ENCODE measurements at places on chromosomes 3 and 15. TPM values are rescaled to one million over a fixed set of nuclear protein-coding genes. Genes with fewer than 3 reads are reported as not detected.

RASGRP1 gene
- not detected for total RNA-seq

DLEC1 gene
- not detected for total RNA-seq

GHRL gene
- total RNA-seq, result not detected

GOLGA6C gene
- total RNA-seq, result not detected

CACNA2D3 gene
- total RNA-seq, result not detected

ALG1L2 gene
- total RNA-seq, result not detected

PIF1 gene
- total RNA-seq, result 6.5 TPM

CCR3 gene
- not detected for total RNA-seq

EIF2B5 gene
- 38.0 TPM for total RNA-seq

IL5RA gene
- not detected for total RNA-seq

MYO5C gene
- 0.46 TPM for total RNA-seq

CEP152 gene
- total RNA-seq, result 5.0 TPM

CFAP92 gene
- total RNA-seq, result 0.61 TPM

PPP1R14D gene
- total RNA-seq, result not detected

ERC2 gene
- total RNA-seq, result 3.3 TPM

SLC25A26 gene
- 30.7 TPM for total RNA-seq

UBE3A gene
- total RNA-seq, result 48.5 TPM

CCDC33 gene
- total RNA-seq, result not detected

C3orf52 gene
- 3.6 TPM for total RNA-seq

CTXND1 gene
- not detected for total RNA-seq
